H9 (cell line): ENCODE measurements at places on chromosomes 2 and 18. TPM values are rescaled to one million over a fixed set of nuclear protein-coding genes. Genes with fewer than 3 reads are reported as not detected.

The MYCN gene
- total RNA-seq = 100.0 and 105 TPM in 2 replicates

The VWA3B gene
- not detected in 2 replicates for total RNA-seq

The GPBAR1 gene
- total RNA-seq = 0.37 and 0.44 TPM in 2 replicates

The CHRND gene
- not detected in 2 replicates for total RNA-seq

The PRKAG3 gene
- total RNA-seq = not detected in 2 replicates

GRCh38 chr2:161979490-161979889 lies 94.5 kb downstream of the DPP4 start:
- no peak for DNase-seq
- peaks cover 2% of the 10 kb centered on the region; the same call in 1 of the 2 replicates for H3K4me1 ChIP-seq
- no peaks in the 10 kb centered on the region for H3K36me3 ChIP-seq
- H3K4me3 ChIP-seq = no peak overlapping the region
- H3K27ac ChIP-seq = no peak overlapping the region

- H3K36me3 ChIP-seq = peaks cover 5% of the 10 kb centered on the region; the same call in 1 of the 2 replicates
- no peak overlapping the region for H3K27ac ChIP-seq
- H3K4me3 ChIP-seq = no peak overlapping the region
- no peak for DNase-seq
Observed at GRCh38 chr2:149860276-149860921, 272.8 kb upstream of the MMADHC start.

DNA sequence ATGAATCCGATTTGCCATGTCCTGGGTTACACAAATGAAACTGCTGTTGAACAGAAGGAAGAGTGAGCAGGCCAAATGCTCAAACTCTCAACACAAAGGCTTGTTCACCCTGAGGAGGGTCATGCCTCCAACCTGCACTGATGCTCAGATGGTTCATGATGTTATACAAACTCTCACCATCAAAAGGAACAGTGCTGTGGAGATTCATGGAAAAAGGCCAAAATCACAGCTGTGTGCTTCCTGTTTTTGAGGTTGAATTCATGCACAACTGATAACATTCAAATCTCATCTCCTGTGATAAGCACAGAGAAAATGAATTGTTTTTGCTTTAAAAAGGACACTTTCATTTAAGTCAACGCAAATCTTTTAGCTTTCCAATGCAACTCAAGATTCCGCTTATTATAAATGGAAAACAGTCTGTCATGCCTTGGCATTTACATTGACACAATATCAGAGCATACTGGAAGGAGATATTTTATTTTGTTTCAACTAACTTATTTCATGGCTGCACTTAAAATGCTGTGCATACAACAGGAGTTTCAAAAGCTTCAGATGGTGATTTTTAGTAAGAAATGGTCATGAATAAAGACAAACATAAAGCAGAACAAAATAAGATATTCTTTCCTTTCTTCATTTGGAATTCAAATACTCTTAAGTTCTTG lies 22.2 kb upstream of the TTN start:
- H3K4me3 ChIP-seq = no peak overlapping the region
- no peak overlapping the region for H3K27ac ChIP-seq
- H3K4me1 ChIP-seq = no peaks in the 10 kb centered on the region
- DNase-seq = no peak
- H3K36me3 ChIP-seq = no peaks in the 10 kb centered on the region

DNA sequence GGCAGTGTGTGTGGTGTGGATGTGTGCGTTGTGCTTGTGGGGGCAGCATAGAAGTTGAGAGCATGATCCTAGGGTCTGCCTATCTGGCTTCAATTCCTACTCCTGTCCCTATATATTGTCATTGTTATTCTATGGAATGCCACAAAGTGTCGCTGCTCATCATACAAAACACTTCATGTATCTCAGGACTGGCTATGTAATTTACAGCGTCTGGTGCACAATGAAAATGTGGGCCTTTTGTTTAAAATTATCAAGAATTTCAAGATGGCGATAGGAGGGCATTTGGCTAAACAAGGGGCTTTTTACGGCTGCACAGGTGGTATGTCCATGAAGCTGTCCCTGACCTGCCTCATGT lies 3.4 kb downstream of the SERPINB2 start:
- H3K36me3 ChIP-seq = no peaks in the 10 kb centered on the region
- no peak for DNase-seq
- no peaks in the 10 kb centered on the region for H3K4me1 ChIP-seq
- no peak overlapping the region for H3K27ac ChIP-seq

- no peak for DNase-seq
- no peak overlapping the region for H3K27ac ChIP-seq
- H3K27me3 ChIP-seq = no peaks in the 10 kb centered on the region
- H3K4me3 ChIP-seq = no peak overlapping the region
Observed at GRCh38 chr2:233835230-233836186, 18.8 kb downstream of the HJURP start.

- no peak overlapping the region for H3K4me3 ChIP-seq
- no peak overlapping the region for H3K27ac ChIP-seq
- no peaks in the 10 kb centered on the region for H3K27me3 ChIP-seq
- H3K36me3 ChIP-seq = peaks cover 3% of the 10 kb centered on the region
Observed at GRCh38 chr2:15224641-15225040, 336.5 kb downstream of the NBAS start.

DNA sequence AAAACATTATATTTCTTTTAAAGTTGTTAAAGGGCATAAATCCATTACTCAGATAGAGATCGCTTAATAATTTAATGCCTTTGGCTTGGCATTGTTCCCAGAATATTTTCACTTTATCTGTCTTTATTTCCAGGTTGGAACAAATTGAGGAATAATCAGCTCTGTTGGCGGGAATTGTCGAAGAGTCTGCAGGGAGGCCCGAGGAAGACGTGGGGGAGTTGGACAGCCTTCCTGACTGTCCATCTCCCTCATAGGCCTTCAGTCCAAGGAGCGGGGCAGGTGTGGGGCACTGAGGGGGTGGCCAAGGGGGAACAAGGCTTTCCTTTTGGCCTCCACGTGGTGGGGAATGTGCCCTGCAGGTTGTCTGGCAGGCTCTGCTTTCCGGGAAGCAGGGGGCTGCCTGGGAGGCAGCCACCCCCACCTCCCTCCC lies 179.6 kb downstream of the ZBTB7C start:
- H3K4me1 ChIP-seq = no peaks in the 10 kb centered on the region
- H3K36me3 ChIP-seq = no peaks in the 10 kb centered on the region
- H3K4me3 ChIP-seq = no peak overlapping the region
- no peaks in the 10 kb centered on the region for H3K27me3 ChIP-seq

DNA sequence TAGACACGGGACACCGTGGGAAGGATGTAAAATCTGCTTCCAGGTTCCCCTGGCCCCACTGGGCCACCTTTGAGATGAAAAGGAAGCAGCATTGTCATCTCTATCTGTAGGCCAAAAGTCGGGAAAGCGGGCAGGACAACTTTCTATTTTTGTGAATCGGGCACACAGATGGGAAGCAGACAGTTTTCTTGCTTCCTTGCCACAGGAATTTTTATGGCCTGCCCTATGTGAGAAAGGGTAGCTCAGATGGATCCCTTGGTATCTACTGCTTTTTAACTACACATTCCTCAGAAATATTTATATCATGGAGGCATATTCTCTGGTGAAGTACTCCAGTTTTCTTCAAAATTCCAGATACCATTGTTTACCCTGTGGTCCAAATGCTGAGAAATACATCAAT lies 735.5 kb downstream of the CBLN2 start:
- no peaks in the 10 kb centered on the region for H3K27me3 ChIP-seq
- H3K4me3 ChIP-seq = no peak overlapping the region
- no peak for DNase-seq
- H3K27ac ChIP-seq = no peak overlapping the region

GRCh38 chr2:194619366-194619765 lies 1037.7 kb upstream of the SLC39A10 start:
- H3K27ac ChIP-seq = no peak overlapping the region
- no peak overlapping the region for H3K4me3 ChIP-seq
- no peaks in the 10 kb centered on the region for H3K4me1 ChIP-seq
- no peak for DNase-seq
- H3K27me3 ChIP-seq = no peaks in the 10 kb centered on the region

GRCh38 chr18:54825601-54826344 lies 2.5 kb upstream of the RAB27B start:
- no peaks in the 10 kb centered on the region for H3K4me1 ChIP-seq
- no peak overlapping the region for H3K4me3 ChIP-seq
- no peaks in the 10 kb centered on the region for H3K27me3 ChIP-seq
- DNase-seq = no peak
- H3K27ac ChIP-seq = no peak overlapping the region
